ENCODE measurements at places on chromosomes 16 and 17.

DNA sequence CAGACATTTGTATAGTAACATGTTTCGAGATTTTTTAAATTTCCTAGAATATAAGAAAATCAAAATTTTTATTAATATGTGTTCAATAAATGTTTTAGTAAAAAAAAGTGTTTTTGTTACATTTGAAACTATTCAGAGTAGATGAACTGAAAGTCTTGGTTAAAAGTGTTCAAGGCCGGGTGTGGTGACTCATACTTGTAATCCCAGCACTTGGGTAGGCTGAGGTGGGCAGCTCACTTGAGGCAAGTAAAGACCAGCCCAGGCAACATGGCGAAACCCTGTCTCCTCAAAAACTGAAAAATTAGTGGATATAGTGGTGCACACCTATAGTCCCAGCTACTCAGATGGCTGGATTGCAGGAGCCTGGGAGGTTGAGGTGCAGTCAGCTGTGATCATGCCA lies 16.8 kb upstream of the PHKG2 start:
- ATAC-seq: peak; percentile 64

GRCh38 chr16:6600167-6600566 lies 732.5 kb upstream of the RBFOX1 start:
- no peak for ATAC-seq

DNA sequence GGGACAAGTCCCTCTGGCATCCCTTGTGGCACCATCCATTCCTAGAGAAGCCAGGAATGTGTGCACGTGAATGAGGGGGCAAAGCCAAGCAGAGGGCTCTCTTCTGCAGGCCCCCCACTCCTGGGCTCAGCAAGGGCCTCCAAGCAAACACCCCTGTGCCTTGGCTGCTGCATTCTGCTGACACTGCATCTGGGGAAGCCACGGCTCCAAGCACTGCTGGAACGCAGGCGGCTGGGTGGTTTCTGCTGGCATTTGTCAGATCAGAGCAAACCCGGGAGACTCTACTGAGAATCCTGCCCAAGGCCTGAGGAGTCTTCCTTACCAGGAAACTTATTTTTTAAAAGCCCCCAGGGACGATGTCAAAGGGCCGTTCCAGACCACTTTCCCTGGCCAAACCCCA lies 23.3 kb downstream of the ATP6V0D1 start:
- ATAC-seq: no peak

DNA sequence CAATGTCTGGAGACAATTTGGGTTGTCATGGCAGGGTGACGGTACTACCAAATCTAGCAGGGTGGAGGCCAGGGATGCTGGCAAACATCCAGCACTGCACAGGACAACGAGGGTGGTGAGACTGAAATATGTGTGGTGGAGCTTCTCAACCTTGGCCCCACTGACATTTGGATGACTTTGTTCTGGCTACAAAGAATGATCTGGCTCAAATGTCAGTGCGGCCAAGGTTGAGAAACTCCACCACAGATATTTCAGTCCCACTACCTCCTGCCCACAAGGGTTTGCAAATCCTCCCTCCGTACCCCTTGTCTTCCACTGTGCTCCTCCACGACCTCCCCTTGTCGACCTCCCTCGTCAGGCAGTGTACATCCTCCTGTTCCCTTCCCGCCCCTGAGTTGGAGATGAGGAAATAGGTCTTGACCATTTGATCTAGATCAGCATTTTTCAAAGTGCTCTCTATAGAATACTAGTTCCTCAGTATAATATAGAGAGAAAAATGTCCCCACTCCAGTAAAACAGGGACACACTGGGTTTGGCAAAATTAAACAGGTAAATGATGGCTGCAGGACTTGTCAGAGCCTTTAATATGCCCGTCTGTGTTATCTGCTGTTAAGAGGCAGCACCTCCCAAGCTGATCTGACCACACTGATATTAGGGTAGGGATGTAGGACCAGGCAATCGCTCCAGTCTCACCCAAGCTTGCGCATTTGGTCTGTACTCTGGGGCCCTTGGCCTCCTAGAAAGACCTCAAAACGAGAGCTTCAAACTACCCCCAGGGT lies 6.8 kb downstream of the OSGIN1 start:
- no peak for ATAC-seq

DNA sequence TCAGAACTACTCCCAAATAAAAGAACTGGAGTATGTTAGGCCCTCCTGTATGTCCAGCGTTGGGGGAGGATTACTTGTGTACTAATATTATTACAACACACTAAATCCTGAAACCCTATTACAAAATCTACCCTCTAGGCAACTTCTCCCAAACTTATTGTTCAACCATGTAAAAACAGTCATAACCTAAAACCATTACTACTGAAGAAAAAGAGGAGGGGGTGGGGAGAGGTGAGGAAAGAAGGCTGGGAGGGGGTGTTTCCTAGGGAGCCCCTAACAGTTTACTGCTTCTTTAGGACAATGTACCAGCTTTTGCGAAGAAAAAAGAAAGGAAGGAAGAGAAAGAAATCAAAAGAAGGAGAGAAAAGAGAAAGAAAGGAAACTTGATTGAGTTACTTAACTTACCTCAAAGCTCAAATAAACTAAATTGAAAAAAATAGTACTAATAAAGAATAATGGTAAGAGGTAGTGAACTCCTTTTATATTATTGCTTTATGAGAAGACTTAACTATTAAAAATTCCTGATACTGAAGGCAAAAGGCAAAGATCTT lies 2.3 kb downstream of the SALL1 start:
- ATAC-seq: no peak

- no peak for ATAC-seq
Observed at GRCh38 chr16:87816507-87817100, 50.8 kb upstream of the KLHDC4 start.

- ATAC-seq: no peak
Observed at GRCh38 chr16:52128361-52128760, 418.6 kb downstream of the TOX3 start.

DNA sequence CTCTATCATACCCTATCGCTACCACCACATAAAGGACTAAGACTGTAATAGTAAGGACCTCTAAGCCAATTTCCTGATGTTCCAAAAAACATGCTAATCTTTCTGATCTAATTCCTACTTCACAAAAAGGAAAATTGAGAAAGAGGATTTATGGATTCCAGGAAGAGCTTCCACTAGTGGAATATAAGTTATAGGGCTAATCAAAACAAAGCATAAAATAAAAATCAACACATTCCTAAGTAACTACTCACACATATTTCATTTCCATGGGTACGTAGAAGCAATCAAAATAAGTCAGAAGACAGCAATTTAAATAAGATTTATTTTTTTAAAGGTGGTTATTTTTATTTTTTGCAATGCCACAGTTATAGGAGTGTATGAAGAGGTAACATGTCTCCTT lies 12.4 kb downstream of the CCDC43 start:
- ATAC-seq: no peak

GRCh38 chr17:14360856-14361255 lies 60.0 kb downstream of the HS3ST3B1 start:
- no peak for ATAC-seq

DNA sequence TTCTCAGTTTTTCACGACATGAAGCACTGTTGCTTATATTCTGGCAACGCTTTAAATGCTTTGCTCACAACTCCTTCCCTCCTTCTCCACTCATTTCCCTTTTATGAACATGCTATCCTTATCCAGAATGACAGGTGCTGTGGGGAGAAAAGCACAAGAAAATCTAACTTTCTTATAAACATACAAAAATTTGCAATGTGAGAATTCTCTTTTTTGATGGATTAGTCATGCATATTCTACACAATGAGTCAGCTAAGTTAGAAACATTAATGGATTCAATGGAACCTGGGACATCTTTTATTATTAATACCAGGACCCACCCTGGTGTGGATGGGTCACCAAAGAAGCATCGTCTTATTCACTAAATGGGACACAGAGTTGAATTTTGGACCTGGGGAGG lies 234.6 kb upstream of the CDH5 start:
- ATAC-seq: no peak

DNA sequence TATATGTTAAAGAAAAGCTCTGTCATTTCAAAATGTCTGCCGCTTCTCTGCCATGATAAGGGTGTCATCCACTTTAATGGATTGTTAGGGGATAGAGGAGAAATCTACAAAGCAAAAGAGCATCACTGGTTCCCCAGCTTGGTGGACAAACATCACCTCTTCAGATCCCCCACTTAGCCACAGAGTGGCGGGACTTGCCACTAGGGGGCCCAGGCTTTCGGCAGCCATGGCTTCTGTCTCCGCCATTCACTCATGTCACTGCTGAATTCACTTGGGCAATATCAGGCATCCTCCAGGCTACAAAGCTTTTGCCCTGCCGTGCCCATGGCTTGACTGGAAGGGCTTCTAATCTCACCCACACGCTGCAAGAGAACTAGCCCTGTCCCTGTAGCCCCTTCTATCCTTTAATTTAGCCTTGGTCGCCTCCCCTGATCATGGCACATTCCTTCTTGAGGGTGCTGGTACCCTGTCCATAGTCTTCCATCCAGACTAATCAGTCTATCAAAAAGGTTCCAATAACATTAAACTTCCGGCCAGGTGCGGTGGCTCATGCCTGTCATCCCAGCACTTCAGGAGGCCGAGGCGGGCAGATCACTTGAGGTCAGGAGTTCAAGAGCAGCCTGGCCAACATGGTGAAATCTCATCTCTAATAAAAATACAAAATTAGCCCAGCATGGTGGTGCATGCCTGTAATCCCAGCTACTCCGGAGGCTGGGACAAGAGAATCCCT lies 34.7 kb downstream of the SBK1 start:
- peak; percentile 84 for ATAC-seq

- ATAC-seq: no peak
Observed at GRCh38 chr17:34762078-34762477, 182.7 kb downstream of the TMEM132E start.

- no peak for ATAC-seq
Observed at GRCh38 chr17:72644492-72644891, 448.0 kb downstream of the SLC39A11 start.

GRCh38 chr16:12262454-12263180 lies 286.1 kb downstream of the SNX29 start:
- ATAC-seq: no peak

GRCh38 chr16:21566891-21567414 lies 32.4 kb upstream of the METTL9 start:
- ATAC-seq: no peak

GRCh38 chr16:3133844-3134243 lies 985 bp upstream of the ZNF213 start:
- ATAC-seq: no peak

- ATAC-seq: peak; percentile 89
Observed at GRCh38 chr16:47574091-47575054, 113.2 kb downstream of the PHKB start.

All from activated T-helper 17 cell treated with anti-CD3 and anti-CD28 coated beads, Interleukin-2, amount 50 U/mL, for 72 hours (primary cell).